ENCODE measurements at places on chromosomes 6 and 20.

DNA sequence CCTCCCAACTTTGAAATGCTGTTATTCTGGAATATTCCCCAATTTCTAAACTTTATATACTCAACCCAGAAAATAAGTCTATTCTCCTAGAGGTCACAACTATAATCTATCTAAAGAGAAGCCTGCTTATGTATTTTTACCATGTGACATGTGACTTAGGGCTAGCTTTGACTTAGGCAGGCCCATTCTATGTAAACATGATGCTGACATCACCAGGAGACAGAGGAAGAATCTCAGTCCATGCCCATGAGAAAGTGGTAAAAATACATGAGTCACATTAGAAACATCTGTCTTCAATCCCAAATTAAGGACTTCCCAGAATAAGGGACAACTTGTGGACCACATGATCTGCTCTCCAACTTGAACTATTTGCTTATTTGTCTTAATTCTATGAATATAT is 113.6 kb upstream of the ID4 start:
- DNase-seq = no peak

GRCh38 chr20:2213401-2213800 is 82.4 kb upstream of the TGM3 start:
- DNase-seq = no peak

- DNase-seq = no peak
Observed at GRCh38 chr6:7629321-7629720, 39.3 kb downstream of the SNRNP48 start.

- no peak for DNase-seq
Observed at GRCh38 chr20:57124800-57125517, 141.5 kb downstream of the BMP7 start.
